Stimulated activated CD4-positive, alpha-beta T cell treated with anti-CD3 and anti-CD28 coated beads, Interleukin-1b, Interleukin-23, amount 100 ng/mL, for 1 hour (primary cell): ENCODE measurements at places on chromosomes 16 and 17.

DNA sequence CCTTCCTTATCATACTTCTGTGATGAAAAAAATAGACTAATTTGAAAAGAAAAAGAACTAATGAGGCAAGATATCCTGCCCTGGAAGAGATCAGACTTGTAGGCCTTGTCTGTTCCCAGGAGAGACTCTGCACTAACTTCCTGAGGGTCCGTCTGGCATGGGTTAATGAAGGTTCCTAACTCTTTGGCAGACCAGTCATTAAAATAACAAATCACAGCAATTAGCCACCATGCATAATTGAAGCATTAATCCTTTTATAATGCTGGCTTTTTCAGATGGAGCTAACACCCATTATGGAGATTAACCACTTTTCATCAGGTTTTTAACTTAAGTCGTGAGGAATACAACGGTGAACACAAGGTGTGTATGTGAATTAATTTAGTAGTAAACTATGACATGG lies 10.4 kb upstream of the KRT10 start:
- no peak for DNase-seq

GRCh38 chr17:78653382-78653781 lies 76.2 kb upstream of the DNAH17 start:
- DNase-seq, result no peak

DNA sequence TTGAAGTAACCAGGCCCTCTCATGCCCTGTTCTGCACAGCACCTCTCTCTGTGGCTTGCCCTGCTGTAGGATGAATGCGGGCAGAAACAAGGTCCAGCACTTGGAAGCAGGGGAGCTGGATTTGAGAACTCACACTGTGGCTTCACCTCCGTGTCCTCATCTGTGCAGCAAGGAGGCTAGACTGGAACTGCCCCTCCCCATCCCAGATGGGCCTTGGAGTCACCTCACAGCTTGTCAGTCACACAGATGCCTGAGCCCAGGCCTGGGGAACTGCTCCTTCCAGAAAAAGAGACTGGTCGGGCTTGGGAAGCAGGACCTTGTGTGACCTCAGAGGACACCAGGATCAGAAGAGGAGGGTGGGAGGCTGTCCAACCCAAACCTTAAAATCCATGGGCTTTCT lies 180.8 kb downstream of the CCT6B start:
- no peak for DNase-seq

- DNase-seq, result no peak
These were observed 1.6 kb downstream of the TRADD start for GRCh38 chr16:67157892-67158635.

DNA sequence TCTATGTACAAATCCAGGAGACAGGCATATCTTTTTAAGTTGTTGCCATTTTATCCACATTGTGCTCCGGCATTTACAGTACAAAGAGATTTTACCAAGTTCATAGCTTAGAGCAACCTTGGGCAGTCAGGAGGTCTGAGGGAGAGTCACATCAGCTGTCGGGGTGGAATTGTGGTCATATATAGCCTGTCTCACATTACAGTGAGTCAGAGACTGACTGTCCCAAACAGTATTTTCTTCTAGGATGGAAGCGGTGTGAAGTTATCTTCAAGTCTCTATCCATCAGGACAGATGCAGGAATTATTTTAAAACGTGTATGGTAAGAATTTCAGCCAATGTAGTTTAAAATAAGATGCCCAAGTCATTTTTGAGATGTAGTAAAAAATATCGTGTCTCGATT lies 53.0 kb downstream of the GPRC5B start:
- DNase-seq, result no peak

DNA sequence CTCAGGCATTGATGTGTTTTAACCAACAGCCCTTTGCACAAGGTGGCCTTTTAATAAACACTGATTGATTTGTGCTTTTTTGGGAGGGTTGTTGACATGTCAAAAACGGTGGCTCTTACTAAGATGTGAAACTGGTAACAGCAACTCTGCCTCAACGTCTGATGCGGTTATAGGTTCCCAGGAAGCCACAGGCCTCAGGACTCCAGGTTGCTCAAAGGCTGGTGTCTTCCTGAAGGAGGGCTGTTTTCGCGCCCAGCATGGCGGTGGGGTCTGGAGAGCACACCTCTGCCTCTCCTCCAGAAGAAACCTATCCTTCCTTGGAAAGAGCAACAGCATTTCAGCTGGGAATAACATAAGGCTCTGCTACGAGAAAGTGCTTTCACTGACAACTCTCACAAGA lies 187.5 kb downstream of the IRF8 start:
- no peak for DNase-seq

DNA sequence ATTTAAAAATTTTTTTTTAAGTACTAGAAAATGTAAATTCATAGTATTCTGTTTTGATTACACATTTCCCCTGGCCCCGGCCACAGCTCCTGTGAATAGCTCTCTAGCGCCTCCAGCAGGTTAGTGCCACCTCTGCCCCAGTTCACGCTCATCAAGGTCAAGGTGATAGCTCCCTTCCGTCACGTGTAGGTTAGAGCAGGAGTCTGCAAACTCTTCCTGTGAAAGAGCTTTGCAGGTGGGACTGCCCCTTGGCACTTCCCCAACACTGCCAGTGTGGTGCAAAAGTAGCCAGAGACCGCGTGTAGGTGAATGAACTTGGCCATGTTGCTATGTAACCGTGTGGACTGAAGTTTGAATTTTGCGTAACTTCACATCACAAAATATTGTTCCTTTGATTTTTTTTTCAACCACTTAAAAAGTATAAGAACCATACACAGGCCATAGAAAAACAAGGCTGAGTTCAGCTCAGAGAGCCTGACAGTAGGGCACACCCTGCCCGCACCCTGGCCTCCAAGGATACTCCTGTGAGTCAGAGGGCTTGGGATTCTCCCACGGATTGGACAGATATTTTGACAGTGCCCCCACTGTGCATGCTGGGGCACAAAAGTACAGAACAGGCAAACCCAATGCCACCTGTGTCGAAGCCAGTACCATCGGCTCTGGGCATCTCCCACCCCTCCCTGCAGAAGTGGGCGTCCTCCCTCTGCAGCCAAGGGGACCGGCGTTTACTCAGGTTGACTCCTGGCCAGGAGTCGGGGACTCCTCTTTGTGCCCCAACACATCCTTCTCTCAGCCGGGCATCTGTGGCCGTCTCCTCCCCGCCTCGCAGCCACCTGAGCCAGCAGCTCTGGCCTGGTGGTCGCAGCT lies 92.0 kb upstream of the CHMP6 start:
- peak; percentile 69 for DNase-seq

DNA sequence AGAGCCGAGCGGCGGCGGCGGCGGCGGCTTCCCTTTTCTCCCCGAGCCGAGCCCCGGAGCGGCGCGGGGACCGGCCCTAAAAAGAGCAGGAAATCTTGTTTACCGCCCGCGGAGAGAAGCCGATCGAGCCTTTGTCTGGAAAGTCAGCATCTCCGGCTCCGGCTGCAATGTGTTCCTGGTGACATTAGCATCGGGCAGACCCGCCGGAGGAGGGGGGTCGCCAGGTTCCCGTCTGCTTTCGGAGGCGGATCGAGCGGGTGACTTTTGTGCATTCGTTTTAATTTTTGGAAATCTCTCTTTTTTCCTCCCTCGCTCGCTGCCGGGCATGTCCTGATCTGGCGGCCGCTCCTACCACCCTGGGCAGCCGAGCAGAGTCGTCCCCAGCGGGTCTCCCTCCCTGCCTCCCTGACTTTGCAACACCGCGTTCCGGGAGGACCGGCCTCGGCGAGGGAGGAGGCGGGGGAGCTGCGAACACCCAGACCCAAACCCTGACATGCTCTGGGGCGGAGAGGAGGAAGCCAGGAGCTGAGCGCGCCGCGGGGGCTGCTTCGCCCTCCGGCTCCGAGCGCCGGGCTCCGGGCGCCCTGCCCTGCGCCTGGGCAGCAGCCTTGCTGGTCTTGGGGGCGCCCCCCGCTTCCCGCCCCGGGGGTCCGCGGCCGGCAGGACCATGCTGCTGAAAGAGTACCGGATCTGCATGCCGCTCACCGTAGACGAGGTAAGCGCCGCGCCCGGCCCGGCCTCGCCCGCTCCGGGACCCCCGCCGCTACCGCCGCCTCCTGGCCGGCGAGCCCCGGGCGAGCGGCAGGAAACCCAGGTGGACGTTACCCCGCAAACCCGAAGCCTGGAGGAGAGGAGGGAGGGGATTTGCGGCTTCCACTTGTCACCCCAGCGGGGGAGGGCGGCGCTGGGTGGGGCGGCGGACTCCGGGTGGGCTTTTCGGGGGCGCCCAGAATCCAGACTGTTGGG lies 690 bp downstream of the PITPNC1 start:
- peak; percentile 33 for DNase-seq
